ENCODE measurements at places on chromosomes 7 and 10.

DNA sequence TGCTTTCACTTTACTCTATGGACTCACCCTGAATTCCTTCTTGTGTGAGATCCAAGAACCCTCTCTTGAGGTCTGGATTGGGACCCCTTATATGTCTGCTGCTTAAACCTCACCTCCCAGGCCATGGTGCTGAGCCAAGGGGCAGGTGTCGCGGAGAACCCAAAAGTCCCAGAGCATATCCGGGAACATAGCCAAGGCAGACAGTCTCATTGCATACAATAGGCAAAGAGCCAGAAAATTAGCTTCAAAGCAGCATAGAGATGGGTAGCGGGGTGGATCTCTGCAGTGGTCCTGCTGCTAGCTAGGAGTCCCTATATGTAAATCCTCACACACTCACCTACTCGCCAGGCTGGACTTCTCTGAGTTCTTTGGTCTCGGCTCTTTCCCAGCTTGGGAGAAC, 5.5 kb downstream of the CCL24 start:
- no peak for DNase-seq

- no peak for DNase-seq
Observed at GRCh38 chr10:127496035-127496434, 53.1 kb upstream of the NPS start.

GRCh38 chr10:120735773-120736371, 115.3 kb upstream of the WDR11 start:
- no peak for DNase-seq

- no peak for DNase-seq
Observed at GRCh38 chr7:132492823-132493445, 83.3 kb downstream of the PLXNA4 start.

- no peak for DNase-seq
Observed at GRCh38 chr10:71344993-71345480, 26.0 kb downstream of the SLC29A3 start.

DNA sequence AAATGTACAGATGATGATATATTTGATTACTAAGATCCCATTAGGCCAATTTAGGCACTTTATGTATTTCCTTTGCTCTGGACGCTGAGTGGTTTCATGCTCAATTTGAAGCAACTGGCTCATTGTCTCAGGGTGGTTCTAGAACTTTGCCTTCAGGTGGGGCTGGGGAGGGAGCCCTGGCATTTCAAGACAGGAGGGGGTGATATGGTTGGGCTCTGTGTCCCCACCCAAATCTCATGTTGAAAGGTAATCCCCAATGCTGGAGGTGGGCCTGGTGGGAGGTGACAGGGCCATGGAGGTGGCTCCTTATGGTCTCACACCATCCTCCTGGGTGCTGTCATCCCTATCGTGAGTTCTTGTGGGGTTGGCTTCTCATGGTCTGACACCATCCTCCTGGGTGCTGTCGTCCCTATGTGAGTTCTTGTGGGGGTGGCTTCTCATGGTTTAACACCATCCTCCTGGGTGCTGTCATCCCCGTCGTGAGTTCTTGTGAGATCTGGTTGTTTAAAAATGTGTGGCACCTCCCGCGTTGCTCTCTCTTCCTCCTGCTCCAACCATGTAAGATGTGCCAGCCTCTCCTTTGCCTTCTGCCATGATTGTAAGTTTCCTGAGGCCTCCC, 151.5 kb upstream of the KLF6 start:
- no peak for DNase-seq

- DNase-seq = no peak
Observed at GRCh38 chr7:135160098-135160857, 10.2 kb downstream of the CYREN start.

DNA sequence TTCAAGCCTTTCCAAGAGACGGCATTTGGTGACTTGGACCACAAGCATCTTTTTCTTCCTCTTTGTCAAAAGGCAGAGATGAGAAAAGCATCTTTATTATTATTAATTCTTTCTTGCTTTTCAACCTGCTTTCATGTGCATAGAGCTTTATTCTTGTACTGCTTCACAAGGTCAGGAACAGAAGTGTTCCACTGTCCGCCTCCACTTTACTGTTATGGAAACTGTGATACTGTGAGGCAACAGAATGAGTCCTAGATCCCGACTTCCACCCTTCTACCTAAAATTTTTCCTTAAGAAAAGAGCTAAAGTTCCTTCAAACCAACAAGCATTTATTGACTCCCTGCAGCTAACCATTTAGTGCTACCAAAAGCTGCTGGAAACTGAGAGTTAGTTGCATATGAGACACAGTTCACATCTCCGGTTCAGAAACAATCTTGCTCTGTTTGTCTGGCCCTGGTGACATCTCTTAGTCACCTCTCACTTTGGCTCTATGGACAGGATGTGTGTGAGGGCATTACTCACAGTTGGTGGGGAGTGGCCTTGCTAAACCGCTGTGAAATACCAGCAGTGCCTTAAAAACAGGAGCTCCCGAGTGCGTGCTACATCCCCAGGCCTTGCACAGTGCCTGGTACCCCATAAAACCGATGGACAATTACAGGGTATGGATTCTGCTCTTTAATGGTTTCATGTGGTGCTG, 77.1 kb upstream of the TRIL start:
- no peak for DNase-seq

- no peak for DNase-seq
Observed at GRCh38 chr7:151088019-151088855, 2.0 kb downstream of the AGAP3 start.

DNA sequence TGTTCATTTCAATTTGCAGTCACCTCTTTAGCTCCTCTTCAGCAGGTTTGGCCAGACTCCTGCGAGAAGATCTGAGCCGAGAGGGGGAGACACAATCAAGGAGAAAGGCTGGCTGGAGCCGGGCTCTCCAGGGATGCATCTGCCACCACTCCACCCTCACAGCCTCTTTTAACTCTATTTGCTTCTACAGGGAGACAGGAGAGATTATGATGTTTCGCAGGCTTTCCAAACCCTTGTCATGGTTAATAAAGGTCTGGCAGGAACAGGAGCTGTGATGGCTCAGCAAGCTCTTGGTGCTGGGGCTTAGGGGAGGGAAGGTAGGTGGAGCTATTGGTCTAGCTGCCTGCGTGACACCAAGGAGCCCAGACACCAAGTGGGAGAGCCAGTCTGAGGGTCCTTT, 448.1 kb upstream of the PODXL start:
- no peak for DNase-seq

GRCh38 chr7:37674531-37674930, 9.0 kb upstream of the GPR141 start:
- no peak for DNase-seq

GRCh38 chr10:51468424-51468823, 231.0 kb downstream of the CSTF2T start:
- DNase-seq = no peak

GRCh38 chr10:73183667-73184281, 15.9 kb downstream of the FAM149B1 start:
- no peak for DNase-seq

DNA sequence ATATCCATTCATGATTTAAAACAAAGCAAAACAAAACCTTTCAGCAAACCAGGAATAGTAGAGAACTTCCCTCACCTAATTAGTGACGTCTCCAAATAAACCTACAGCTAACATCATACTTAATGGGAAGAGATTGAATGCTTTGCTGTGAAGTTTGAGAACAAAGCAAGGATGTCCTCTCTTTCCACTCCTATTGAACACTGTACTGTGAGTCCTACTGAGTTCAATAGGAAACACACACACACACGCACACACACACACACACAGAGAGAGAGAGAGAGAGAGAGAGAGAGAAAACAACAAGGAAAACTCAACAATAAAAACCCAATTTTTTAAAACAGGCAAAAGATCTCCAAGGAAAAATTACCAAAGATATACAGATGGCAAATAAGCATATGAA, 32.3 kb downstream of the PODXL start:
- DNase-seq = no peak

- no peak for DNase-seq
Observed at GRCh38 chr7:7984424-7984823, 15.8 kb downstream of the GLCCI1 start.

- no peak for DNase-seq
Observed at GRCh38 chr10:78524941-78525340, 491.3 kb downstream of the RPS24 start.

GRCh38 chr10:30637881-30638467, 8.4 kb upstream of the LYZL2 start:
- DNase-seq = no peak

GRCh38 chr7:836429-836828, 4.2 kb downstream of the SUN1 start:
- DNase-seq = no peak

DNA sequence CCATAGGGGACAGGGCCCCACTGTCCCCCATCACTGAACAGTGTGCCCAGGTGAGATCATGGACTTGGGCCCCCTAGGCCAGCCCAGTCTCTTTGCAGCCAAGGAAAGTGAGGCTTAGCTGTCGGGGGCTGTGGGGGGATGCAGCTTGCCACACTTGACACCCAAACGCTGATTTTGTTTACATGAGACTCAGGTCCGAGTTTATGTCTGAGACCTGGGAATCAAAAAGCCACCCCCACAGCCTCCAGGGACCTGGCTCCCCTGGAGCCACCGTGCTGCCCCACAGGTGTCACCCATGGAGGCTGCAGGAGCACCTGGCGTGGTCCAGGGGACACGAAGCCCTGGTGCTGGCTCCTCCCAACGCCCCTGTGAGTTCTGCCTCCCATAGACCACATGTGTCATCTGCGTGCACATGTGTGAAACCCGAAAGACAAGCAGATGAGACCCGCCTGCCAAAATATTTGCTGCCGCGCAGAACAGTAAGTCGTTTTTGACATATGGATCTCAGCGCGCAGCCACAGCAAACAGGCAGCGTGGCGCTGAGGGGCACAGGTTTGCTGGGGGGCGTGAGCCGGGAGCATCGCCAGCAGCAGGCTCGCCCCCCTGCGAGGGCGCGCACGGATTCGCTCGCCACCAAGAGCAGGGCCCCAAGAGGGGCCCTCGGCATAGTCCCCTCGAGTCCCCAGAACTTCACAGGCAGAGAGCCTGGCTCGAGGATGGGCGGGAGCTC, 112.3 kb downstream of the LHPP start:
- no peak for DNase-seq

GRCh38 chr10:73039635-73040034, 57.0 kb downstream of the P4HA1 start:
- no peak for DNase-seq

GRCh38 chr10:93652857-93653256, 40.5 kb downstream of the PDE6C start:
- no peak for DNase-seq

GRCh38 chr7:32100407-32100907, 30.2 kb upstream of the PDE1C start:
- DNase-seq = no peak

GRCh38 chr7:20241194-20241910, 24.2 kb upstream of the MACC1 start:
- DNase-seq = no peak

DNA sequence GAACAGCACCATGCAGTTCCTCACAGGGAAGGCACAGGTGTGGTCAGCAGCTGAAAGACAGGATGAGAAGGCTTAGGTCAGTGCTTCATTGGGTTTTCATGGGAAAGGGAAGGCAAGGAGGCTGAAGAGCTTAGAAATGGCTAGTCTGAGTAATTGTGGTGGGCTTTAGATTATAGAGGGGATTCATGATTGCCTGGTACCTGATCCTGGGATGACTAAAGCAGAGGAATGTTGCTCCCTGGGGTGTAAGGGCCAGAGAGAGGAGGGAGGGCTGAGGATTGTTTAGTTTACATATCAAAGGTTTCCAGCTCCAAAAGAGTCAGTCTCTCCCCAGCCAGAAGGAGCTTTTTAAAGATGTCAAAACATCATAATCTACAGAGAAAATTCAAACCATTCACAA, 396.3 kb upstream of the POM121L12 start:
- no peak for DNase-seq

DNA sequence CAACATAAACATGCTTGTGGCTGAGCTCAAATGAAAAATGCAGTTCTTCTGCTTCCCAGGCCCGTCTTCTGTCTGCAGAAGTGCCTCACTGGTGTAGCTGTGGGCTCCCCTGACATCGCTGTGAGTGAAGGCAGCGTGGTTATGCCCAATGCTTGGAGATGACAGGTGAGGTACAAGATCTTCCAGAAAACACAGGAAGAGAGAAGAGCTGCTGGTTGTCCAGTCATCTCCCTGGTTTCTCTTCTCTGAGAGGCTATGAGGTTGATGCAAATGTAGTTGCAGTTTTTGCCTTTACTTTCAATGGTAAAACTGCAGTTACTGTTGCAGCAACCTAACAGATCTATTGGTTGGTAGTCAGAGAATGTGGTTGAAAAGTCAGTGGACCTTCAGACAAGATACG, 223.6 kb downstream of the GATA3 start:
- no peak for DNase-seq

DNA sequence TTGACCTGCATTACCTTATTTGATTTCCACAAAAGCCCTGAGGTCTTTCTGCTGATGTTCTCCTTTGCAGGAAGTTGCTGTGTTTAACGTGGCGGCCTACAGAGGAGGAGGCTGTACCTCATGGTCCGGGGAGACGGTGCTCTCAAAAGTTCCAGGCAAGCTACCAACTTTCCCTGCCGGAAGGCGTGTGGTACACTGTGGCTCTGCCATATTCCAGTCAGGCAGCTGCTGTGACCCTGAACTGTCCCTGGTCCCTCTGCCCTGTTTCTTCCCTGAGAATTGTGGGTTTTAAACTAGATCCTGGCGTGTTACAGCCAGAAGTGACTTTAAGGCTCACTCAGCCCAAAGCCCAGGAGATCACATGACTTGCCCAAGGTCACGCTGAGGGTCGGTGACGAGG, 139.2 kb downstream of the TEX36 start:
- DNase-seq = no peak

DNA sequence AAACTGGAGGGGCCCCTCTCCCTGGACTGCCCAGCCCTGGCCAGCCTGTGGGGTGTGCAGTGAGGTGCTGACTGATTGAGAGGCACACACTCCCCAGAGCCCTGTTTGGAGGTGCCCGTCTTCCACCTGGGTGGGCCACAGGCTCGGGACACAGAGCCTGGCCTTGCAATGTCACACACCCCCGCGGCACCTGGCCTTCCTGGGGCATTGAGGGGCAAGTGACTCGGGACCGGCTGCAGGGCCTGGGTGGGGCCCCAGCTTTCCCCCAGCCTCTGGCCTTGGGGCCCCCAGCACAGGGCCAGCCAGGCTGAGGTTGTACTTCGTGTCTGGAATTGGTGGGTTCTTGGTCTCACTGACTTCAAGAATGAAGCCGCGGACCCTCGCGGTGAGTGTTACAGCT, 13.9 kb upstream of the NKX6-2 start:
- peak; percentile 9 for DNase-seq

DNA sequence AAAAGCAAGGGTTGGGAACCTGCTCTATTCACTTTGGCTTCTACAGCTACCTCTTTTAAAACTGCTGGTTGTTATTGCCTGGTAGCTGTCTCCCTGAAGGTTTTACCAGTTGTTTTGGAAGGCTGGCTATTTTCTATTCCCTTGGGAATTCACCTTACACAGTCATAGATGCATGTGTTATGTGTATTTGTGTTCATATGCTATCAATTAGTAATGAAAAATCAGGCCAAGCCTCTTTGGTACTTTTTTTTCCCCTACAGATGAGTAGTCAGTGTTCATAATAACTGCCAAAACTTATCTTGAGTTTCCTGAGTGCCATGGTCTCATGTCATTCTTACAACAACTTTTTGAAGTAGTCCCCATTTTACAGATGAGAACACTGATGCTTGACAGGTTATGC, 738.0 kb upstream of the GALNT17 start:
- DNase-seq = no peak
